ENCODE measurements at places on chromosomes 5 and 9.

GRCh38 chr9:96566498-96567202 lies 53.0 kb downstream of the CDC14B start:
- peak; percentile 81 for DNase-seq

GRCh38 chr5:73392775-73393174 lies 55.8 kb downstream of the FOXD1 start:
- DNase-seq, result no peak

DNA sequence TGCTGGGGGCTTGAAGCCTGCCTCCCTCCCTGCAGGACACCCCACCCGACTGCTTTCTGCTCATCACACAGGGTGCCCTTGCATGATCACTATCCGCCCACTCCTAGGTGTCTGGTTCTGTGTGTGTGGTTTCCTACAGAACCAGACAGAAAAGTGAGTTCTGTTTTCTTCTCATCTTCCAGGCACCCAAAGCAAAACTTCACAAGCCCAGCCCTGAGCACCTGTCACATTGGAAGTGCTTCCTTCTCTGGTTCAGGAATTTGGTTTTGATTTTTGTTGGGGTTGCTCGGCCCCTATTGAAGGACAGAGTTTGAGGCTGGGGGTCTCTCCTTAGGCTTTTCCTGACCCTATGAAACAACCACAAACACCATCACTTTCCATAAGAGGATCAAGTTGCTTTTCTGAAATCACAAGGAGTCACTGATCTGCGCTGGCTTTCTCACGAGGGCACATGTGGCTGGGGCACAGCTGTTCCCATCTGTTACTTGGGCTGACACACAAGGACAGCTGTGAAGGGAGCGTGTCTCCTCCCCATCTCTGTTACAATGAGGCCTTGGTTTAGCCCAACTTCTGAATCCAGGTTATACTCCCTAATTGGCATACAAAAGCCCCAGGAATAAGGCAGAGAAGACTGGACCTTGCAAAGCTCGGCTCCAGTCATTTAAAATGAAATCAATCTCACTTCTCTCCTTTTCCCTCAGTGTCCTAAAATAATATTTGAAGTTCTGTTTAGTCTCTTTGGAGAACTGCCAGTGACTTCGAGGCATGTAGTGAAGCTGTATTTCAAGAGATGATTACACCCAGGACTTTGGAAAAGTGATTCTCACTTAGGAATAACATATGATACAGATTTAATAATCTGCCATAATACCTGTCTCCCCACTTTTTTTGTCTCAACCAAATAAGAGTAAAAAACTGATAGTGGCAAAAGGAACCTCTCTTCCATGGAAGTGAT lies 213.1 kb upstream of the GAS1 start:
- DNase-seq, result peak; percentile 78

GRCh38 chr5:66829358-66829674 lies 233.1 kb downstream of the MAST4 start:
- DNase-seq, result no peak

DNA sequence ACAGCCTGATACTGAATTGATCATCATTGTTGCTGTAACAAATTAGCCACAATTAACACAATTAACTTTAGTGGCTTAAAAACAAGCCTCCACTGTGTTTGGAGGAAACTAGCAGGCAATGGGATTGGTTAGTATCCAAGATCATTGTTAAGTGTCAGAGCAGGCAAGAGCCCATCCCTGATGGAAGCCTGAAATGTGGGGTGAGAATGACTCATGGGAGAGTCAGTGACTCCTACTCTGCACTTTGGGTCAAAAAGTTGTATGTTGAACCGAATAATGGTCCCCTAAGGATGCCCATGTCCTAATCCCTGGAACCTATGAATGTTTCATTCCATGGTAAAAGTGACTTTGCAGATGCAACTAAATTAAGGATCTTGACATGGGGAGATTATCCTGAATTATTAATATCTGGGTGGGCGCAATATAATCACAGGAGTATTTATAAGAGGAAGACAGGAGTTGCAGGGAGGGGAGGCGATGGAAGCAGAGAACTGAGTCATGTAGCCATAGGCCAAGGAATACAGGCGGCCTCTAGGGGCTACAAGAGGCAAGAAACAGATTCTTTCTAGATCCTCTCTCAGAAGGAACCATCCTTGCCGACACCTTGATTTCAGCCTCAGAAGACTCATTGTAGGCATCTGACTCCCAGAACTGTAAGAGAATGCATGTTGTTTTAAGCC lies 28.8 kb downstream of the ALG2 start:
- DNase-seq, result no peak

GRCh38 chr9:91905991-91906469 lies 44.0 kb downstream of the ROR2 start:
- peak; percentile 78 for DNase-seq

GRCh38 chr9:33154371-33154770 lies 12.8 kb downstream of the B4GALT1 start:
- DNase-seq, result no peak

GRCh38 chr9:105673850-105674387 lies 11.7 kb downstream of the TAL2 start:
- DNase-seq, result no peak

- no peak for DNase-seq
These were observed 14.0 kb downstream of the ARL15 start for GRCh38 chr5:54296386-54296785.

- DNase-seq, result no peak
These were observed 54.8 kb upstream of the SGCD start for GRCh38 chr5:156272139-156272538.

DNA sequence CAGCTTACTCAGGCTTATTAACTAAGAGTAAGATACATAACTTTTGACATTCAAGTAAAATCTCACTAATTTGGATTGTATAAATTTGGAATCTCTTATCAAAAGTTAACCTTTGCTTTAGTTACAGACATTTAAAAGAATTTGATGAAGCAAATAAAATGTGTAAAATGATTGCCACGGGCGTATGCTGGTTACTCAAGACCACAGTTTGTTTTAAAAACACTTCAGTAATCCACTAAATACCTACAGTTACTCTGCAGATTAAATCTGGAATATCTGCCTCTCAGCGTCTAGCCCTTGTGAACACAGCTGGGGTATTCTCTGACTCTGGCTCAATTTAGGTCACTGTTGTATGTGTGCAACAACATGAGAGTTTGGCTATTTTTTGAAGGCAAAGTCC lies 143.8 kb downstream of the MCTP1 start:
- DNase-seq, result no peak

- no peak for DNase-seq
These were observed 77.7 kb upstream of the SNX2 start for GRCh38 chr5:122697191-122697590.

All from femur (tissue), 1 donor.